ENCODE measurements at places on chromosomes 3 and 15. TPM values are rescaled to one million over a fixed set of nuclear protein-coding genes. Genes with fewer than 3 reads are reported as not detected.

OR5K2 gene
- not detected for total RNA-seq

PLAAT1 gene
- 21.2 TPM for total RNA-seq

ZNF620 gene
- total RNA-seq, result 18.6 TPM

SMARCC1 gene
- total RNA-seq, result 196 TPM

CYP8B1 gene
- total RNA-seq, result not detected

PRRT3 gene
- total RNA-seq, result 8.9 TPM

MAGI1 gene
- total RNA-seq, result 46.5 TPM

CPN2 gene
- not detected for total RNA-seq

ARL14 gene
- not detected for total RNA-seq

LSM3 gene
- 8.4 TPM for total RNA-seq

GOLGA8M gene
- not detected for total RNA-seq

NBEAL2 gene
- 38.0 TPM for total RNA-seq

CCDC54 gene
- total RNA-seq, result not detected

CHDH gene
- 0.61 TPM for total RNA-seq

ADGRG7 gene
- total RNA-seq, result not detected

TXNRD3 gene
- 1.8 TPM for total RNA-seq

ERICH6 gene
- total RNA-seq, result 0.69 TPM

MYH15 gene
- total RNA-seq, result 1.0 TPM

B3GALNT1 gene
- 2.6 TPM for total RNA-seq

MKRN2OS gene
- not detected for total RNA-seq

CHRFAM7A gene
- total RNA-seq, result 3.9 TPM

STX19 gene
- not detected for total RNA-seq

CHRD gene
- total RNA-seq, result 47.1 TPM

SYNPR gene
- 6.1 TPM for total RNA-seq

DLL4 gene
- 12.5 TPM for total RNA-seq

NANOGP8 gene
- total RNA-seq, result 0.86 TPM

HHLA2 gene
- not detected for total RNA-seq

SOX2 gene
- 23.5 TPM for total RNA-seq

TRPM1 gene
- total RNA-seq, result not detected

CFAP44 gene
- total RNA-seq, result 1.3 TPM

LOXL1 gene
- 163 TPM for total RNA-seq

Data from glutamatergic neuron (in vitro differentiated cells).